ENCODE measurements at places on chromosomes 7 and 10.

DNA sequence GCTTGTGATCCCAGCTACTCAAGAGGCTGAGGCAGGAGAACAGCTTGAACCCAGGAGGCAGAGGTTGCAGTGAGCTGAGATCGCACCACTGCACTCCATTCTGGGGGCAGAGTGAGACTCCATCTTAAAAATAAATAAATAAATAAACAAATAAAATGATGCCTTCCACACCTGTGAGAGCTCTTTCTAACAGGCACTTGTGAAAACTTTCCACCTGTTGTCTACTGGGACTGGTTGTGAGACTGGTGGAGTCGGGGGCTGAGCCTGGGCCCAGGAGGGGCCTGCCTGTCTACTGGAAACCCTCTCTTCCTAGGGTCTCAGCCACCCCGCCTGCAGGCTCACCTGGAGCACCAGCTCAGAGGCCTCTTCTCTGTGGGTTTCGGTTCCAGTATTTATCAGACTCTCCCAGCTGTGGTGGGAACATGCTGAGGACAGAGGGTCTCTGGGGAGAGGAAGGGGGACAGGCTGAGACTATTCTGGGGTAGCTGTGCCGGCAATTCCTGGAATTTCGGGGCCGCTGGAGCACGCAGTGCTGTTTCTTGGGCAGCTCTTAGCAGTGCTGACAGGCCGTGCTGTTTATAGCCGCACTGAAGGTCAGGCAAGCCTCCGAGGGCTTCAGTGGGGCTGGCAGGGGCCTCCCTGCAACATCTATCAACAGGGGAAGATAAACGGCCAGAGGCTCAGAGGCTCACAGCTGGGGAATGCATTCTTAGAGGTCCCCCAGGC, 3.8 kb downstream of the LDB3 start:
- no peak for DNase-seq

GRCh38 chr7:98282703-98283102, 1.2 kb downstream of the BRI3 start:
- peak; percentile 32 for DNase-seq

DNA sequence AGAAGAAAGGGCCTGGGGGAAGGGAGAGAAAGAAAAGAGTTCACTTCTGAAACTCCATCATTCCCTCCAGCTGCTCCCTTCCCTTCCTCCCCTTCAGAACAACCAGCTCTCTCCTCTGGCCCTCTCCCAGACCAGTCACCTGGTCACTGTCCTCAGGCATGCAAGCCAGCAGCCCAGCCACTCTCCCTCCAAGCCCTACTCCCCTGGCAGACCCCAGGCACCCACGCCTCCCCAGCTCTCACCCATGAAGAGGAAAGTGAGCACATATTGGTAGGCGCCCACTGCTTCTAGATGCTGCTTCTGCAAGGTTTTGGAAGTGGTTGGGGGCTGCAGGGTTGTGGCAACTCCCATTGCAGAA, 353 bp downstream of the MOGAT3 start:
- no peak for DNase-seq

DNA sequence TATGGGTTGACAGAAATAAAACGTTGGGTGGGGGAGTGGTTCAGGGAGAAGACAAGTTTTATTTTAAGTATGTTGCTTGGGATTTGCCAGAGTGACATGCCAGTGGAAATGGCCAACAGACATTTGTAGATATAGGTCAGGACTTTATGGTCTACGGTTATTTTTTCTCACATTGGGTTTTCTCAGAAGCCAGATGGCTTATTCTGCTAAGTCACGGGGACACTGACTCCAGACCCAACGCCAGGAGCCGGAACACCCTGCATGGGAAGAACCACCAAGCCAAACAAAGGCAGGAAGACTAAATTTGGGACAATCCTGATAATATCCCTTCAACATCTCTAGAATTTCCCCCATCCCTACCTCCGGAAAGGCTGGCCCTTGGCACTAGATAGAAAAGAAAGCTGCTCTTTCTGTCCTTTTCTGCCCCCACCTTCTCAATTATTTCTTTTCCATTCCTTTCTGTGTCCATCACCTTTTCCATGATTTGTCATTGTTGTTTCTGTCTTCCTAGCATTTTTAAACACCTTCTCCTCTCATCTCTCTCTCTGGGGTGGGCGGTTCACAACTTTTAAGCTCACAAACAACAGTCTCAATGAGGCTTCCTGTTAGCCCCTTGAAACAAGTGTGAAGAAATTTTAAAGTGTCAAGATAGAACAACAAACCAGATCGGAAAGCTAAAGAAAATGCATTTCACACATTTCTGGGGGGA, 44.7 kb downstream of the TBXAS1 start:
- peak; percentile 8 for DNase-seq

- no peak for DNase-seq
Observed at GRCh38 chr10:60426425-60426824, 36.8 kb upstream of the ANK3 start.

DNA sequence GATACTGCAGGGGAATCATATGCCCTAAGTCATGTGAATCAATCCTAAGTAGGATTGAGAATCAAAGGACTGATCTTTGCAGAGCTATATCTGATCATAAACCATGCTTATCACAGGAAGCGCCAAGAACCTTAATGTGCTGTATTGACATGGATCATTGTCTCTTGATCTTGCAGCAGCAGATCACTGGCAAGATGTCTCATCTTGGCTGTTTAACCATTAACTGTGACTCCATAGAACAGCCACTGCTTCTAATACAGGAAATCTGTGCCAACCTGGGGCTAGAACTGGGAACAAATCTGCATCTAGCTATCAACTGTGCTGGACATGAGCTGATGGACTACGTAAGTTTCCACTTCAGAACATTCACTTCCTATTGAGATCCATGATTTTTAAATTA, 21.6 kb downstream of the ENO4 start:
- no peak for DNase-seq

GRCh38 chr7:115327326-115327725, 405.4 kb downstream of the MDFIC start:
- DNase-seq: no peak

DNA sequence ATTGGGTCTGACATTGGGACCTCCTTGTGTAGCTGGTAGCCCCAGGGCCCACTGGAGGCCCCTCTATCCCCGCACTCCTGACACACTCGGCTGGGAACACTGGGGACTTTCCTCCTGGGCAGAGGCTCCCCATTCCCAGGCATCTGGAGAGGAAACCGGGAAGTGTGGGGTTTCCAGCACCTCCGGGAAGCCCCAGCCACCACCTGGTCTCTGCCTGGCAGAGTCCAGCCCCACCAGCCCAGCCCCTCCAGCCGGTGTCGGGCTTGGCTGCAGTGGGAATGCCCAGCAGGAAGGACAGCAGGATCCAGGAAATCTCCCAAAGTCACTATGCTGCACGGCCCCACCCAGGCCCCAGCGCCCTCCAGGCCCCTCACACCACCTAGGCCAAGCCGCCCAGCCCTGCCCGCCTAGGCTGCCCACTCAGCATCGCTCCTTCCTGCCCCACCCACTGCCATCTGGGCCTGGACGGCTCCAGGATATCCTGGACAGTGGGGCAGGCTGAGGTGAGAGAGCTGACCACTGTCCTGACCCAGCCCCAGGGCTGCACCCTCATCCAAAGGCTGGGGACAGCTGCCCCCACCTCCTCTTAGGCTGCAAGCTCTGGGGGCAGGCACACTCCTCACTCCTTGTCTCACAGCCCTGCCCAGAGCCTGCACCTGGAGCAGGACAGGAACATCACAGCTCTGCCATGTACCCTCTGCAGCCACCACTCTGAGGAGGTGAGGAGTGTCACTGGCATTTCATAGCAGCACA, 11.8 kb downstream of the RASGEF1A start:
- no peak for DNase-seq

GRCh38 chr7:2726316-2727018, 38.5 kb downstream of the AMZ1 start:
- DNase-seq: no peak

- no peak for DNase-seq
Observed at GRCh38 chr10:21130108-21130507, 233.0 kb upstream of the NEBL start.

DNA sequence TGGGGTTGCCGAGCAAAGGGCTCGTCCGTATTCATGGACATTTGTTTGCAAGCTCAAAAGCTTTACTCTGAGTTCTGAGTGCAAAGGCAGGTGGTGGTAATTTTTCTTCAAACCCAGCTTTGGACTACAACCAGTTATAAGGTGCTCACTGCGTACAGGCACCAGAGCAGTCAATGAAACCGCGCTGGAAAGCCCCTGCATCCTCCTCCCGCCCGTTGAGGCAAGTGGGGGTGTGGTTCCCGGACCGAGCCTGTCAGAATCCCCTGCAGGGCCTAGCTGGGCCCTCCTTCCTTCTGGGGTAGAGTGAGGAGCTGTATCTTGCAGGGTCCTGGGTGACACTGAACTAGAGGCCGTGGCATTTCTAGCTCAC, 22.3 kb downstream of the AMZ1 start:
- no peak for DNase-seq

- no peak for DNase-seq
Observed at GRCh38 chr7:133688483-133689239, 435.8 kb downstream of the EXOC4 start.

DNA sequence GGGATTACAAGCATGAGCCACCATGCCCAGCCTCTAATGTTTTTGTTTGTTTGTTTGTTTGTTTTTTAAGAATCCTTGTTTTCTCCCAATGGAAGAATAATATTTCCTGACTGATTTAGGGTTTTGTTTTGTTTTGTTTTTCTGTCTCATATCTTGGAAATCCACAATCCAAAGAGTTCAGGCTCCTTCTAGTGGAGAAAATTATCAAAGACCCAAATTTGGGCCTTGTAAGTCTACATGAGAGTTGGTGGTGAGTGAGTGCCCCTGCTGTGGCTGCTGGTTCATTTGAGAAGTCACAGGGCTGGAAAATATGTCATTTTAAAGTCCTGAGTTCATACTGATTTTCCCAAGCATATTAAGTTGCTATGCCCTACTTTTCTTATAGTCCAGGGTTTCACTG, 33.5 kb upstream of the KLHL7 start:
- DNase-seq: no peak

GRCh38 chr10:76950354-76950753, 687.3 kb downstream of the KCNMA1 start:
- DNase-seq: no peak

GRCh38 chr10:529468-530230, 159.8 kb downstream of the DIP2C start:
- DNase-seq: no peak

GRCh38 chr7:98294798-98295382, 13.4 kb downstream of the BRI3 start:
- peak; percentile 43 for DNase-seq

GRCh38 chr10:100625816-100626215, 90.1 kb downstream of the HIF1AN start:
- no peak for DNase-seq

- DNase-seq: no peak
Observed at GRCh38 chr10:79410315-79411094, 34.9 kb downstream of the ZCCHC24 start.

DNA sequence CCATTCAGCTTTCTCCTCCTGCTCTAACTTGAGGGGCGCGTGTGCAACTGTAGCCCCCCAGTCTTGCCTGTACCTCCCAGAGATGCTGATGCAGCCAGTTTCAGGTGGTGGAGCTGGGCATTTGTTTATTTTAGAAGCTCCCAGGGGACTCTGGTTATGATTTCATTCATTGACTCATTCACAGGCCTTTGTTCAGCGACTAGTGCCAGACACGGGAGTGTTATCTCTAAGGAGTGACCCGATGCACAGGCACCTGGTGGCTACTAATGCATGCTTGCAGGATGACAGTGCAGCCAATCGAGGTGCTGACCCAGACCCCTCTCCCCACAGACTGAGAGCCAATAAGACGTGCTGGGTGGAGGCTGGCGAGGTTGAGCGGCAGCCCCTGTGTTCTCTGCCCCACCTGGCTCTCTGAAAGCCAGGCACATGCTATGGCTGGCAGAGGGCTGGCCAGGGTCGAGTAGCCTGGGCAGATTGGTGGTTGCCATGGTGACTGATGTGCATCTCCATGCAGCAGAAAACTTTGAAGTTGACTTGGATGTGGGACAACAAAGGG, 19.7 kb upstream of the SLC18A2 start:
- no peak for DNase-seq

DNA sequence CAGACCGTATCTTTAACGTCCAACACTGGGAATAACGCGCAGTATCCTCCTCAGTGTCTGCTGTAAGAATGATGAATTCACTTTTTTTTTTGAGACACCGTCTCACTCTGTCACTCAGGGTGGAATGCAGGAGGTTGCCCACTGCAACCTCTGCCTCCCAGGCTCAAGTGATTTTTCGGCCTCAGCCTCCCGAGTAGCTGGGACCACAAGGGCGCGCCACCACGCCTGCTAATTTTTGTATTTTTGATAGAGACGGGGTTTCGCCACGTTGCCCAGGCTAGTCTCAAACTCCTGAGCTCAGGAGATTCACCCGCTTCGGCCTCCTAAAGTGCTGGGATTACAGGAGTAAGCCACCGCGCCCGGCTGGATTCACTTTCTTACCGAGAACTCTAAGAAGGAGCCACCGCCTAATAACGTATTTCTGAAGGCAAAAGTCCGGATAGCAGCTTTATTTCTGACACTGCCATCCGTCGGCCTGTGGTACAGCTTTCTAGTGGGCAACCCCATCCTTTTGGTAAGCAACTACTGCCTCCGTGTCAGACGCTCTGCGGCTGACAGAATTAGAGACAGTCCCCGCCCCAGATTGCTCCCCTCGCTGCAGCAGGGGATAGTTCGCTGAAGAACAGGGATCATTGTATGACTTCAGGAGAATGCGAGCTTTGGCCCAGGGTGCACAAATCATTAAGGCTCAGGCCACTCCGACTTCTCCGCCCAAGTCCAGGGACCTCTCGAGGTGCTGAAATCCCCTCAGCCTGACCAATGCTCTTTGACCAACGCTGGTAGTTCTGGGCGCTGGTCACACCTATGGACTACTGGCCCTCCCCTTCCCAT, 662 bp downstream of the POLR3A start:
- peak; percentile 29 for DNase-seq

DNA sequence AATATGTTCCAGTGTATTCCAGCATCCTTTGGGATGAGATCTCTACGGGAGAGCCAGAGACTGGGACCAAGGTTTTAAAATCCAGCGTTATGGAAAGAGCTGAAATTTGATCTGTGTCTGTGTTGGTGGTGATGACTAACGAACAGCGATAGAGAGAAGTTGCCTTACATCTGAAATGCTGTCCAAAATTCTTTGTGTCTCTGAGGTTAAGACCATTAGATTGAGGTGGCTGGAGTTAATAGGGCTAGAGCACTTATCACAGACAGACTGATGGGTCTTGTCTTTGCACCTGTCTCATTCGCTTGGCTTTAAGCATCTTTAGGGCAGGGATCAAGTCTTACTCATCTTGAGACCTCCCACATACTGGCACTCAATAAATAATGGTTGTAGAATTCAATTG, 41.0 kb upstream of the RAPGEF5 start:
- no peak for DNase-seq

DNA sequence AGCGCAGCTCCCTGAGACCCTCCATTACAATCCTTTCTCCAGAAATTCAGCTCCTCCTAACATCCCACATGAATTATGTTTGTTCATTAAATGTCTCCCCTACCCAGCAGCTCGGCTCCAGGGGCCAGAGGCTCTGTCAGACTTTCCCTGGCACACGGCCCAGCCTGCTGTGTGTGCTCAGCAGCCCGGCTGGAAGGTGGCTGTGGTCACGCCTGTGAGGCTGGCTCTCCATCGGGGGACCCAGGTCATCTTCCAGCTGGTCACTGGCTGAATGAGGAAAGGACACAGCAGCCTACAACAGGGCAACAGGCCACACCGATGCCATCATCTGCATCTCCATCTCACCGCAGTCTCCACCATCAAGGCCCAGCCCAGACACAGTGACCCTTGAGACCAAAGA, 219.8 kb downstream of the MAD1L1 start:
- DNase-seq: no peak

Measured in G401 (cell line).